ENCODE measurements at places on chromosomes 3 and 15. TPM values are rescaled to one million over a fixed set of nuclear protein-coding genes. Genes with fewer than 3 reads are reported as not detected.

ASB14 gene
- not detected for total RNA-seq

- DNase-seq: no peak
These were observed 486.7 kb downstream of the ROBO2 start for GRCh38 chr3:77526573-77527113.

DNA sequence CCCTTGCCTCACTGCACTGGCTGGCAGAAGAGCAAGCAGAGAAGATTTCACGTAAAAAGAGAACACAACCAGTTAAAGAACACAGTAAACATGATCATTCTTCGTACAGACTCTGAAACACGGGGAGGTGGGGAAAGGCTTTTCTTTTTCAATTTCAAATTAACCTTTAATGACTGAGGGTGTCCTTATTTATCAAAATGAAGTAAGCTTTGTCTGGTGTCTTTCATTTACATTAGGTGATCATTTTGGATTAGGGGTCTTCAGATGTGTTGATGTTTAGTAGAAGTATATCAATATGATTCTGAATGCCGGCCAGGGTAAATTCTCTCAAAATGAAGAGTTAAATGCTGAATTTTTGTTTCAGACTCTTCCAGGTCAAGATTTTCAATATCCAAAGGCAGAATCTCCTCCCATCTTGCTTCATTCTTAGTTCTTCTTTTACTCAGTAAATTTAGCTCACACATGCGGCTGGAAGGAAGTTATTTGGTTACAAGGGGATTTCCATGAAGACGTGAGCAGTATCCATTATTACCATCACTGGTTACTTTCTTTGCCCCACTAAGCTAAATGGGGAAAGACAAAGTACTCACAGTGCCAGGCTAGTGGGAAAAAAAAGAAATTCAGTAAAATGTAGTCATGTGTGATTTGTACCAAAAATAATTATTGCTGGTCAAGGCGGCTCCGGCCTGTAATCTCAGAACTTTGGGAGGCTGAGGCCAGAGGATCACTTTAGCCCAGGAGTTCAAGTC lies 272.2 kb upstream of the NR2F2 start:
- DNase-seq: no peak

GRCh38 chr15:93111451-93111850 lies 22.4 kb upstream of the RGMA start:
- DNase-seq: no peak

NR2E3 gene
- 0.76 TPM for total RNA-seq
